T-helper 17 cell (primary cell): ENCODE measurements at places on chromosomes 6 and 20.
A peak's percentile ranks its signal among the peaks of the same experiment; 100 is the strongest.

- no peak for DNase-seq
Measured at GRCh38 chr6:167219967-167220512, 62.3 kb upstream of the GPR31 start.

- DNase-seq, result no peak
Measured at GRCh38 chr6:37889051-37889450, 69.5 kb downstream of the ZFAND3 start.

- no peak for DNase-seq
Measured at GRCh38 chr20:31440012-31440659, at the start of gene DEFB123. Gene DEFB123 (plus strand): TSS chr20:31440632. CDS start chr20:31440699, 67 bp downstream.

GRCh38 chr6:25263657-25264056 lies 15.5 kb upstream of the CARMIL1 start:
- no peak for DNase-seq

GRCh38 chr6:167828325-167828956 lies 1.7 kb downstream of the AFDN start:
- no peak for DNase-seq

GRCh38 chr6:113953346-113953745 lies 17.6 kb downstream of the HDAC2 start:
- DNase-seq, result no peak

DNA sequence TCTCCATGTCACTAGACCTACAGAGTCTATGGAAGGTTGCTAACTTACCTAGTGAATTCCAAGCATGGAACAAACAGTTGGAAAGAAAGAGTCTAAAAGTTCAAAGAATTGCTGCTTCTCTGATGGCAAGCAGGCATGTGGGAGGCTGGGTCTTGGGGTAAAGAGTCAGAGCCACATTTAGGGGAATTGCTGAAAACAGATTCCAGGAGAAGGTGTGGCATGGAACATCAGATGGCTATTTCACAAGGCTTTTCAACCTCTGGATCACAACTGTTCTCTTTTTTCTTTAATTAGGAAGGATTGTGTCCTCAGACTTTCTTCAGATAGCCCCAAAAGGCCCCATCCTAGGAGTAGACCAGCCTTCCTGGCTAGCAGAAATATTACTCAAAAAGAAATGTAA lies 601.5 kb downstream of the MAFB start:
- DNase-seq, result no peak

GRCh38 chr6:106098383-106099234 lies 12.5 kb downstream of the PRDM1 start:
- DNase-seq, result peak; percentile 37

GRCh38 chr6:22466665-22467245 lies 102.6 kb upstream of the HDGFL1 start:
- DNase-seq, result no peak

DNA sequence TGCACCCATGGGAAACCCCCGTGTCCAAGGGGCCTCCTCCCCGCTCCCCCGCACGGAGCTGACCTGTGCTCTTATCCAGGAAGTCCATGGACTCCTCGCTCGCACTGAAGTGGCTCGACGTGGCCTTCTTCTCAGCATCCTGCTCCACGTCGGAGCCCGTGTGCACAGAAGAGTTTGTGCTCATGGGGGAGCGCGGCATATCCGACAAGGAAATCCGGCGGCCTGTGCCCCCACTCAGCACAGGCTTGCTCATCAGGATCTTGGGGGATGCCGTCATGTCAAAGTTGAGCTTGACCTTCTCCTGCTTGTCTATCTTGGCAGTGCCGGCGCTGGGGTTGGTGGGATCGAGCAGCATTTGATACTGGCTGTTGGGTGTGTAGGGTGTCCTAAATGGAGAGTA lies 80.2 kb downstream of the ZMYND8 start:
- DNase-seq, result no peak

- no peak for DNase-seq
Measured at GRCh38 chr6:143482593-143482992, 28.9 kb downstream of the FUCA2 start.

- DNase-seq, result no peak
Measured at GRCh38 chr6:110537208-110538123, 61.1 kb upstream of the SLC22A16 start.

- no peak for DNase-seq
Measured at GRCh38 chr6:129679758-129680157, 30.2 kb downstream of the ARHGAP18 start.

GRCh38 chr20:53016071-53016470 lies 43.9 kb downstream of the TSHZ2 start:
- no peak for DNase-seq

- no peak for DNase-seq
Measured at GRCh38 chr6:31663961-31664789, 622 bp downstream of the GPANK1 start.

- DNase-seq, result no peak
Measured at GRCh38 chr6:101740631-101741030, 347.1 kb downstream of the GRIK2 start.

- no peak for DNase-seq
Measured at GRCh38 chr20:23131766-23132165, 45.6 kb upstream of the CD93 start.

- DNase-seq, result no peak
Measured at GRCh38 chr6:22784601-22785410, 215.4 kb downstream of the HDGFL1 start.

DNA sequence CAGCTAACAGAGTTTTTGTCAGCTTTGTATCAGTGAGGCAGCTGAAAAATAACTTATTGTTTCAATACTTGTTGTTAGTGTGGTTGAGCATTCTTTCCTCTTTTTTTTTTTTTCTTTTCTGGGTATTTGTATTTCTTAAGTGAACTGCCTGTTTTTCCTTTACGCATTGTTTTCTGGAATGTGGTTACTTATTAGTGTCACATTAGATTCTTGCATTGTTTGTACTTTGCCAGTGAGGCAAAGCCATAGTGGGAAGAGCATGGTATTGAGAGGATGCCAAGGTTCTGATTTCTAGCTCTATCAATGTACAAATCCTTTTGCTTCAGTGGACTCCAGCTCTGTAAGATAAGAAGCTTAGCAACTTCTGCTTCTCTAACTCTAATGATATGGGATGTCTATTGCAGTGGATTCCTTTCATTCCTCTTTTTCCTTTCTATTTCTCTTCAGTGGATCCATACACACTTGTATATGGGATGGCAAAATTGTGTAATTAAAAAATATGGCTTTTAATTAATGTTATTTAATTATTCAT lies 3.9 kb downstream of the CDKAL1 start:
- DNase-seq, result no peak

DNA sequence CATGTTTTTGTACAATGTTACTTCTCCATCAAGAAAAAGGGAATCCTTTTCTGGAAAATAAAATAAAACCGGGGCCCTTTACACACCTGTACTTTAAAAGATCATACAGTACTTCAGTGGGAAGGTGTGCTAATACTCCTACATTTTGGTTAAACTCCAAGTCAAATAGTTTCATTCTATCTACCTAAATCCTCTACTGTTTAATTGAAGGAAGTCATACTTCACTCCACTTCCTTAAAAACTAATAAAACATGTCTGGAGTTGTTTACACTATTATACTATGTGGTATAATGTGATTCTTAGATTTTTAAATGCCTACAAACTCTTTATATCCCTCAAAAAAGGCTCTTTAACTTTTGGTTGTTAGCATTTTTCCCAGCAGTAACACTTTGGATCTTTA lies 18.6 kb upstream of the HBS1L start:
- no peak for DNase-seq

DNA sequence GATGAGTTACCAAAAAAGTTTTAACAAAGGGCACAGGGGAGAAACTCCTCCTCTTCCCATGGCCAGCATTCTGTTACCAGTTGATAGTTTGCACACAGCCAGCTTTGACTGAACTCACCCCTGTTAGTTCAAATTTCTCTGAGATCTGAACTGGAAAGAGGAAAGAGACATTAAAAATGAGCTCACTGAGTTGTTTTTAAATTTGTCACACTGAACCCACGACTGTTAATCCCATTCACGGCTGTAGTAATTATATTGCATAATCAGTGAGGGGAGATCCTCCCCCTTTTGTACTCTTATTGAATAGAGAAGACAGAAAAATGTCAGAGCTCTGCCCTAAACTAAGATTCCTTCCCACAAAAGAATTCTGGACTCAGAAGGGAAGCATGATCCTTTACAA lies 17.5 kb upstream of the DSP start:
- no peak for DNase-seq

DNA sequence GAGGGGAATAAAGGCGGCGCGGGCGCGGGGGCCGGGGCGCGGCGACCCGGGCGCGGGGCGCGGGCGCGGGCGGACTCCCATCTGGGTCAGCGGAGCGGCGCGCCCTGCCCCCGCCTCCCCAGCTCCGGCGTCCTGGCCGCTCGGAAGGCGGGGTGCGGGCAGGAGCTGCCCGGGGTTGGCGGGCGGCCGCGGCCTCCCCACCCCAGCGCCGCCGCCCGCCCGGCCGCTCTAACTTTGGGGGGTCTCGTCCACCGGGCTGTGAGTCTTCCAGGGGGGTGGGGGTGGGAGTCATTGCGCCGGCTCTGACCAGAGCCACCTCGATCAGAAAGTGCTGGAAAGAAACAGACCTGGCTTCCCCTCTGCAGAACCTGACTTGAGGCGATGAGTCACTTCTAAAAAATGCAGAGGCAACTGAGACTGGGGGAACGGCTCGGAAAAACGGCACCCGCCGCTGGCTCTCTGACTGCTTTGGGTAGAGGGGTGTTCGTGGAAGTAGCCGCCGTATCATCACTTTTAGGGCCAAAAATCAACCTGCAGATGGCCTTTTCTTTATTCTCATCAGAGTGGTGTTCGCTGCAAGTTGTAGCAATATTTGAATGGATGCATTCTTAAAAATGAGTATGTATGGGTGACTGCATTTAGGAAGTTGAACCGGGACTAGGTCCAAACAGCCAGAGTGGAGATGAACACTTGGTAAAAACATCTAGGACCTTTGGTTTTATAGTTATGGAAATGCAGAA lies 667 bp downstream of the CAP2 start:
- no peak for DNase-seq

- no peak for DNase-seq
Measured at GRCh38 chr6:166747644-166748595, 120.9 kb upstream of the RPS6KA2 start.

DNA sequence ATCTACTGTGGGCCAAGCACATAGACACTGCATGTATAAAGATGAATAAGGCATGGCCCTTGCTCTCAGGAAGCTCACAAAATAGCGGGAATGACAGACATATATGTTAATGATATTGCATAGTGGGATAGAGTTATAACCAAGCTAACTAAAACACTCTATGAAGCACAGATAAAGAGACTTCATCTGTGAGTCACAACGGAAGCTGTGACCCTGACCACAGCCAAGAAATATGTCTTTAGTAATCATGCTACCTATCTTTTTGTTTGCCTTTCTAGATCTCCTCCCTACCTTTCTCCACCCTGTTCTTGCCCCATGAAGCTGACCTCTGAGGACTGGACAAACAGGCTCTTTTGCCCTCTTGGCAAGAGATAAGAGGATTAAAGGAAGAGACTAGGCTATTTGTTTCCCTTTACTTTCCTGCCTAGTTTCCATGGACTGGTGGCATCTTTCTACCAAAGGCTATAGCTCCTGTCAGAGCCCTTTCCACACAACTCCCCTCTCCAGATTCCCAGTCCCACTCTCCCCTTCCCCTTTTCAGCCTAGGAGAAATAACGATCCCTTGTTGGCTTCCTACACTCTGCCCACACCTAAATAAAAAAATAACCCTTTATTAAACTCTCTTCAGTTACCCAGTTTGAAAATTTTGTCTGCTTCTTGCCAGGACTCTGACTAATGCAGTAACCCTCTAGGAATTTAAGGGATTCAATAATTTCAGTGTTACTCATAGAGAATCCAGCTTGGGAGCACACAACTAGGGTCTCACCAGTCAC lies 504.9 kb upstream of the MARCKS start:
- no peak for DNase-seq

- DNase-seq, result no peak
Measured at GRCh38 chr6:170522565-170523183, 30.4 kb downstream of the PSMB1 start.
